ENCODE measurements at places on chromosomes 4 and X. TPM values are rescaled to one million over a fixed set of nuclear protein-coding genes. Genes with fewer than 3 reads are reported as not detected.

Gene SAGE1
- not detected for total RNA-seq

Gene GJB1
- total RNA-seq: not detected

Gene FOXR2
- total RNA-seq: not detected

Gene STBD1
- 1.7 TPM for total RNA-seq

- peak overlapping the region; percentile 12 for H3K4me3 ChIP-seq
- no peaks in the 10 kb centered on the region for H3K36me3 ChIP-seq
- peaks cover 7% of the 10 kb centered on the region for H3K4me1 ChIP-seq
- no peaks in the 10 kb centered on the region for H3K27me3 ChIP-seq
These were observed 139.2 kb upstream of the ANK2 start for GRCh38 chr4:112910109-112910736.

GRCh38 chr4:168633064-168633463 is 136.2 kb downstream of the PALLD start:
- peak overlapping the region; percentile 98 for H3K27ac ChIP-seq
- no peak for DNase-seq
- H3K4me3 ChIP-seq: peak overlapping the region; percentile 87

GRCh38 chrX:12975991-12976558 is 1.2 kb downstream of the TMSB4X start:
- H3K4me3 ChIP-seq: peak overlapping the region; percentile 93
- no peaks in the 10 kb centered on the region for H3K27me3 ChIP-seq
- H3K36me3 ChIP-seq: peaks cover 12% of the 10 kb centered on the region
- peak overlapping the region; percentile 98 for H3K27ac ChIP-seq

DNA sequence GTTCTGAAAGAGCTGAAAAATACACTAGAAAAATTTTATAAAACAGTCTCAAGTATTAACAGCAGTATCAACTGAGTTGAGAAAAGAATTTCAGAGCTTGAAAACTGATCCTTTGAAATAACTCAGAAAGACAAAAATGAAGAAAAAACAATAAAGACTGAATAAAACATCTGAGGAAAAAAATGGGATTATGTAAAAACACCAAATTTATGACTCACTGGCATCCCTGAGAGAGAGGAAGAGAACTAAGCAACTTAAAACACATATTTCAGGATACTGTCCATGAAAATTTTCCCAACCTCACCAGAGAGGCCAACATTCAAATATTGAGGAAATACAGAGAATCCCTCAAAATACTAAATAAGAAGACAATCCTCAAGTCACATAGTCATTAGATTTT is 22.9 kb downstream of the PABPC4L start:
- no peak overlapping the region for H3K27ac ChIP-seq

DNA sequence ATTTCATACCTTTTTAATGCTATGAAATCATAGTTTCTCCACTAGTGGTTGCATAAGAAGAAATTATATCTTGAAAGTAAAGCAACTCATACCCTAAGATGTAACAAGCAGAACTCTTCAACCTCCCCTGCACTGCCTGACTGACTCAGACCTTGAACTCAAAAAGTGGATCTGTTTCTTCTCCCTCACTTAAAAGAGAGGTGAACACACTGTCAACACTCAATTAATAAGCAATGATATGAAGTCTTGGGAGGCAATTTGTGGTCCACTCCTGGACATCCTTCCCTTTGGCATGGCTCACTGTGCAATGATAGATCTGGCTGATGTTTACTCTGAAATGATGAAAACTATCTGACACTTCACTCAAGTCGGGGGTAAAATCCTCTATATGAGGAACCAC is 282.0 kb upstream of the DKK2 start:
- H3K27ac ChIP-seq: peak overlapping the region; percentile 3
- H3K27me3 ChIP-seq: no peaks in the 10 kb centered on the region
- no peaks in the 10 kb centered on the region for H3K36me3 ChIP-seq
- DNase-seq: no peak
- H3K4me3 ChIP-seq: no peak overlapping the region

DNA sequence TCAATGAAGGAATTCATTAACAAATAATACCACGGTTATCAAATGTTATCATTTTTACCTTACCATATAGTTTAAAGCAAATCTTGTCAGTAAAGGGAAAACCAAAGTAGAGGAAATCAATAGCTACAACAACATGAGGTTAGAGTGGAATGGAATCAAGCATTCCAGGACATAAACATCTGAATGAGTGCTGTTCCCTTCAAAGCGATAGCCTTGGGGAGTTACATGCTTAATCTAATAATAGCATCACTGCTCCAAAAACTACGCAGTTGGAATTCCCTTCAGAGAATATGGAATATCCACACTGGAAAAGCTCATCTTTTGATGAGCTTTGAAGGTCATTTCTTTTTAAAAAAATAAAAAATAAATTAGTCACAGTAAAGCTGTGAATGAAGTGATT is 31.2 kb downstream of the PDE5A start:
- H3K27ac ChIP-seq: no peak overlapping the region
- DNase-seq: no peak

DNA sequence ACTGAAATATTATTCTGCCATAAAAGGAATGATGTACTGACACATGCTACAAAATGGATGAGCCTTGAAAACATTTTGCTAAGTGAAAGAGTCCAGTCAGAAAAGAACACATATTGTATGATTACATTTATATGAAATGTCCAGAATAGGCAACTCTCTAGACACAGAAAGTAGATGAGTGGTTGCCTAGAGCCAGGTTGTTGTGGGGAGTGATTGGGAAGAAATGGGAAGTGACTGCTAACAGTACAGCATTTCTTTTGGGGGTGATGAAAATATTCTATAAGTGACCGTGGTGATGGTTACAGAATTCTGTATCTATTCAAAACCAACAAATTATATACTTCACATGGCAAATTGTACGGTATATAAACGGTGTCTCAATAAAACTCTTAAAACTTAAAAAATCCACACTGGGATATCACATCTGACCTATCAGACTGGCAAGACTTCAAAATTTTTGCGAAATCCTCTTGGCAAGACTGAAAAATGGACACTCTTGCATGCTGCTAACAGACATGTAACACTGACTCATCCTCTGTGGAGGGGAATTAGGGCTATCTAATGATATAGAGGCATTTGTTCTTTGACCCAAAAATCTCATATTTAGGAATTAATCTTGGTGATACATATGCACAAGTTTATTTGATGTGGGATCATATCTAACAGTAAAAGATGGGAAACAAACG is 71.8 kb downstream of the FAM13A start:
- no peak overlapping the region for H3K4me3 ChIP-seq
- H3K4me1 ChIP-seq: peaks cover 3% of the 10 kb centered on the region
- no peak overlapping the region for H3K27ac ChIP-seq
- H3K27me3 ChIP-seq: no peaks in the 10 kb centered on the region

DNA sequence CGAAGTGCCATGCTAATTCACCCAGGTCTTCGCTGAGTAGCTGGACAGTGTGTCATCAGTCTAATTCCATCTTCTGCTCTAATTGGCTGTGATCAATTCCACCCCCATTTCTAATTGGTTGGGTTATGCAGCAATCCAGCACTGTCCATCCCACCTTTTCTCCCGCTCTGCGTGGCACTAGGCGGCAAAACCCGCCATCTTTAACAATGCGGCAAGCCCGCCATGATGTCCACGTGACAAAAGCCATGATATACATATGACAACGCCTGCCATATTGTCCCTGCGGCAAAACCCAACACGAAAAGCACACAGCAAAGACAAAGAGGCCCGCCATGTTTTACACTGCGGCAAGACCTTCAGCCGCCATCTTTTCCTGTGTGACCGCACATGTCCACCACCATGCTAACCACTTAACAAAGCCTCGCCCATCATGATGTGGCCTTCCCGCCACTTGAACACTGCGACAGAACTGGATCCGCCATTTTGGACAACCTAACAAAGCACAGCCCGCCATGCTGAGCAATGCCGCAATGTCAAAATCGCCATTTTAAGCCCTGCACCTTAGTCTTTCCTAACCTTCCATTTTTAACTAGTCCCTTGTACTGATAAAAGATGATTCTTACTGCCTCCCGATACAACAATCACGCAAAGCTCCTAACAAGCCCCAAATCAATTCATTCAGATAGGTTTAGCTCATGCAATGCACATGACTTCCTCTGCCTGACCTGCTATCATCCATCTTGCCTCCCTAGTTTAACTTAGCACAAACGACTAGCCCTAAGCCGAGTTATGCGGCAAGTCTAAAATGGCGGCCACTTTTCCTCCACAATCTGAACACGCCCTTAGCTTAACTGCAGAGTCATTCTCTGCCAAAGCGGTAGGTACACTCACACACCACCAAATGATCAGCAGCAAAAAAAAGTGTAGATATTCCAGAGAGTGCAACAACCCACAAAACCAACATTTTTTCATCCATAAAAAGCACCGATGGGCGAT is 288.3 kb downstream of the CHIC1 start:
- H3K27me3 ChIP-seq: no peaks in the 10 kb centered on the region
- DNase-seq: no peak
- H3K4me3 ChIP-seq: no peak overlapping the region
- no peak overlapping the region for H3K27ac ChIP-seq
- H3K4me1 ChIP-seq: peaks cover 6% of the 10 kb centered on the region
- no peaks in the 10 kb centered on the region for H3K36me3 ChIP-seq

GRCh38 chr4:74794382-74795010 is at the start of gene BTC:
TSS of gene BTC (minus strand) at chr4:74794523. CDS start at chr4:74794325, 198 bp downstream.
- no peaks in the 10 kb centered on the region for H3K36me3 ChIP-seq
- peak within 1 kb of the TSS; percentile 82 for H3K4me3 ChIP-seq
- H3K4me1 ChIP-seq: peaks cover 12% of the 10 kb centered on the region

DNA sequence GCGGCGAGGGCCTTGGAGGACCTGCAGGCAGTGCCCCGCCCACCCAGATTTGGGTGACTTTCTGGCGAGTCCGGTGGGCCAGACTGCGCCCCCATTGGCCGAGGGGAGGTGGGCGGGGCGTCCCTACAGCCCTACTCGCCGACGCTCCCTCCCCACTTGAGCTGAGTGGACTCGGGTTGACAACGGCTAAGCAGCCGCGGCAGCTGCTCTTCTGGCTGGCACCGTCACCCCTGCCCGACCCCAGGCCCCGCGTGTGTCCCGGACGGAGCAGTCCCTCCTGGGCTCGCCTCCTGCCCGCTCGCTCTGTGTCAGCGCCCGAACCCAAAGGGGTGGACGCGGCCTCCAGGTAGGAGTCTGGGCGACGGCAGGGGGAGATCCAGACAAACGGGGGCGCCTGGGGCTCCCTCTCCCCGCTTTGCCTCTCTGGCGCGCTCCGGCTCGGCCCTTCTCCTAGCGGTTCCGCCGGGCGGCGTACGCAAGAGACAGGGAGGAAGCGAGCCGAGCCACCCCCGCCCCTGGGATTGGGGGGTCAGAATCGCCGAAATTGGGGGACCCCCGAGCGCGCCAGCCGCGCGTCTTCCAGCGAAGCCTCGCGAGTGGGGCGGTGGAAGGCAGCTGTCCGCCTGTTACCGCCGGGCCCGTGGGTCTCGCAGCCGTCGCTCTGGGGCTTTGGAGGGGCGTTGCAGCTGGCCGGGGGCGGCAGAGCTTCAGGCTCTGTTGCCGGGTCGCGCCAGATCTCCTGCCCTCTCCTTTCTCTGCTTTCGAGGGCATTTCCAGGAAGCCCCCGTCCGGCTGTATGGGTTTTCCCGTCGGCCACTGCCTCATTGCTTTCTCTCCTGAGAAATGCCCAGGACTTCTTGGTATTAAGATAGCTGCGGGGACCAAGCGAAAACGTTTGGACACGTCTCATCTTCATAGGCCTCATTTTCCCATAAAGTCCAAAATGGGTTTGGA is 46.3 kb downstream of the STARD8 start:
- H3K27ac ChIP-seq: no peak overlapping the region
- H3K4me1 ChIP-seq: peaks cover 7% of the 10 kb centered on the region
- DNase-seq: peak; percentile 37
- peak overlapping the region; percentile 66 for H3K4me3 ChIP-seq
- peaks cover 2% of the 10 kb centered on the region for H3K27me3 ChIP-seq

DNA sequence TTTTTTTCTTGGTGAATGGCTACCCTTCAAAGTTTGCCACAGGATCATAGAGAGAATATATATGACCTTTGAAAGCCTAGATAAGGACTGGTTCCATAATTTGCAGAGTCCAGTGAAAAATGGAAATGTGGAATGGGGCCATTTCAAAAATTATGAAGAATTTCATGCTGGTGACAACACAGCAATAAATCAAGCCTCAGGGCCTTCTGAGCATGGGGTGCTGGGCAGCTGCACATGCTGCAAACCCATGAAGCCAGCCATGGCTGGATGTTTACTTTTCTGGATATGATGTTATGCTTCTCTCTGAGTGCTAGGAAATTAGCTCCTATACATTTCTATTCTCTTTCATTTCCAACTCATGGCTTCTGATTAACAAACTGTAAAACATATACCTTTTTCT is 16.0 kb upstream of the PLA2G12A start:
- peaks cover 2% of the 10 kb centered on the region for H3K4me1 ChIP-seq
- H3K36me3 ChIP-seq: peaks cover 59% of the 10 kb centered on the region
- DNase-seq: no peak
- H3K27me3 ChIP-seq: no peaks in the 10 kb centered on the region
- H3K4me3 ChIP-seq: no peak overlapping the region
- no peak overlapping the region for H3K27ac ChIP-seq

- no peak overlapping the region for H3K27ac ChIP-seq
- DNase-seq: no peak
- peaks cover 21% of the 10 kb centered on the region for H3K4me1 ChIP-seq
- no peaks in the 10 kb centered on the region for H3K36me3 ChIP-seq
These were observed 97.8 kb upstream of the GPC4 start for GRCh38 chrX:133513123-133513522.

GRCh38 chr4:32775049-32775448 is 2054.9 kb downstream of the PCDH7 start:
- DNase-seq: no peak
- no peak overlapping the region for H3K27ac ChIP-seq
- no peaks in the 10 kb centered on the region for H3K27me3 ChIP-seq
- H3K4me1 ChIP-seq: no peaks in the 10 kb centered on the region
- H3K4me3 ChIP-seq: no peak overlapping the region
- H3K36me3 ChIP-seq: no peaks in the 10 kb centered on the region

DNA sequence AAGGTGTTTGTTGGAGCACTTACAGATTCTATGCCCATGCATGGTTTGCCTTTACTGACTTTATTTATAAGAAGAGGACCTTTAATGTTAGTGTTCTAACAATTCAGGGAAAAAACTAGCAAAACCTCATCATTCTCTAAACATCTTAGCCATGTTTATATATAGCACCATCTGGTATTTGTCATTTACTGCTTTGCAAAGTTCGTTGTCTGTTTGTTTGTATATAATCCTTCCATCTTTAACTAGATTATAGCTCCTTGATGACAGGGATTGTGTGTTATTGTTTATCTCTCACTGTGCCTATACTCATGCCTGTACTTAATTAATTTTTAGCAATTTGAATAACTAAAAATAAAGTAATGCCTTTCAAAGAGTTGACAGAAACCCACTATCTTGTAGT is 170.6 kb upstream of the PACRGL start:
- no peak overlapping the region for H3K27ac ChIP-seq
- H3K27me3 ChIP-seq: no peaks in the 10 kb centered on the region
- H3K36me3 ChIP-seq: peaks cover 43% of the 10 kb centered on the region
- DNase-seq: no peak
- H3K4me3 ChIP-seq: no peak overlapping the region

GRCh38 chr4:32684160-32684559 is 1964.0 kb downstream of the PCDH7 start:
- no peak for DNase-seq
- no peaks in the 10 kb centered on the region for H3K4me1 ChIP-seq
- H3K27ac ChIP-seq: no peak overlapping the region
- H3K27me3 ChIP-seq: no peaks in the 10 kb centered on the region
- H3K4me3 ChIP-seq: no peak overlapping the region

GRCh38 chr4:105236916-105237311 is 90.2 kb downstream of the TET2 start:
- H3K36me3 ChIP-seq: peaks cover 48% of the 10 kb centered on the region
- no peaks in the 10 kb centered on the region for H3K4me1 ChIP-seq
- no peak overlapping the region for H3K27ac ChIP-seq
- no peaks in the 10 kb centered on the region for H3K27me3 ChIP-seq

- H3K36me3 ChIP-seq: no peaks in the 10 kb centered on the region
- H3K4me1 ChIP-seq: peaks cover 19% of the 10 kb centered on the region
- peak overlapping the region; percentile 61 for H3K27ac ChIP-seq
These were observed 8.7 kb upstream of the PPP3CA start for GRCh38 chr4:101355767-101356702.
